ENCODE measurements at places on chromosomes 16 and 17.

DNA sequence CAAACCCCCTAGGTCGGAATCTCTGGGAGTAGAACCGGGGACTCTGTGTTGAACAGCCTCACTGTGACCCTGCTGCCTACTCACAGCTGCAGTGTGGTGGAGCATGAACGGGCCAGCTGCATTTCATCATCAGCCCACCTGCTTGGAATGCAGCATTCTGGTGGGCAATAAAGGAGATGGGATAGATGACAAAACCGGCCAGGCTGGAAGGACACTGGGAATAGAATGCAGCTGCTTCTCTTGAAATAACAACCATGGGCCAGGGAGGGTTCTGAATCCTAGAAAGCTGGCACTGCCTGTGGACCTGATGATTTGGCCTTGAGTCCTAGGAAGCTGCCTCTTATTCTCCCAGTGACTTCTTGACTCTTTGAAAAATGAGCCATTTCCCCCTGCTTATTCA lies 23.5 kb downstream of the CFAP97D1 start:
- no peak for DNase-seq

GRCh38 chr17:46108120-46108519 lies 85.1 kb downstream of the KANSL1 start:
- no peak for DNase-seq

DNA sequence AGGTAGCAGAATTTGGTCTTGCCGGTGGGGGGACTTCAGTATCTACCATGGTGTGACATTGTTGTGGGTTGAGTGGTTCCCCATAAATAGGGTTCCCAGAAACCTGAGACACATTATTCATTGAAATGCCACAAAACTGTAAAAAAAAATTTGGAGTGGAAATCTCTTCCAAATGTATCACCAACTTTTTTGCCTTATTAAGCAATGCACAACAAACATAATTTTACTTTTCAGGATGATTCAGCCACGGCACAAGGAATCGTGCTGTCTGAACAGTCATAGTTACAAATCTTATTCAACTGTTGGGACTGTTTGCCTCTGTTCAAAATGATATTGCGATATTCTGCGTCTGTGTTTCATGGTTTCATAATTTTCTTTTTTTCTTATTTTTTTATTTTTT lies 181.2 kb downstream of the NTN1 start:
- DNase-seq: no peak

GRCh38 chr17:28385406-28385805 lies 13.9 kb downstream of the SARM1 start:
- DNase-seq: no peak

DNA sequence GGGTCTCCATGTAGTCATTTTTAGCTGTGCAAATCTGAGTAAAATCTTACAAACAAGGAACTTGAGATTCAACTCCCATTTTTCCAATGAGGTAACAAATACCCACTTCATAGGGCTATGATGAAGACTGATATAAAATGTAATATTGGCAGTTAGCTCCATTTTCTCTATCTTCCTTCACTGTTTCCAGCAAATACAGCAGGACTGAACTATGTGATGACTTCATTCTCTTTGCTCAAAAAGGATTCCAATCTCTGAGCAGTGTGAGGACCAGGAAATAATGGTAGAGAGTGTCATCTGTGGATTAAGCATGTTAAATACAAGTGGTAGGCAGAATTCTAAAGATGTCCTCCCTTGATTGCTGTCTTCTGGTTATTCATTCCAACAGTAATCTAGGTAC lies 18.3 kb downstream of the RND2 start:
- peak; percentile 29 for DNase-seq

DNA sequence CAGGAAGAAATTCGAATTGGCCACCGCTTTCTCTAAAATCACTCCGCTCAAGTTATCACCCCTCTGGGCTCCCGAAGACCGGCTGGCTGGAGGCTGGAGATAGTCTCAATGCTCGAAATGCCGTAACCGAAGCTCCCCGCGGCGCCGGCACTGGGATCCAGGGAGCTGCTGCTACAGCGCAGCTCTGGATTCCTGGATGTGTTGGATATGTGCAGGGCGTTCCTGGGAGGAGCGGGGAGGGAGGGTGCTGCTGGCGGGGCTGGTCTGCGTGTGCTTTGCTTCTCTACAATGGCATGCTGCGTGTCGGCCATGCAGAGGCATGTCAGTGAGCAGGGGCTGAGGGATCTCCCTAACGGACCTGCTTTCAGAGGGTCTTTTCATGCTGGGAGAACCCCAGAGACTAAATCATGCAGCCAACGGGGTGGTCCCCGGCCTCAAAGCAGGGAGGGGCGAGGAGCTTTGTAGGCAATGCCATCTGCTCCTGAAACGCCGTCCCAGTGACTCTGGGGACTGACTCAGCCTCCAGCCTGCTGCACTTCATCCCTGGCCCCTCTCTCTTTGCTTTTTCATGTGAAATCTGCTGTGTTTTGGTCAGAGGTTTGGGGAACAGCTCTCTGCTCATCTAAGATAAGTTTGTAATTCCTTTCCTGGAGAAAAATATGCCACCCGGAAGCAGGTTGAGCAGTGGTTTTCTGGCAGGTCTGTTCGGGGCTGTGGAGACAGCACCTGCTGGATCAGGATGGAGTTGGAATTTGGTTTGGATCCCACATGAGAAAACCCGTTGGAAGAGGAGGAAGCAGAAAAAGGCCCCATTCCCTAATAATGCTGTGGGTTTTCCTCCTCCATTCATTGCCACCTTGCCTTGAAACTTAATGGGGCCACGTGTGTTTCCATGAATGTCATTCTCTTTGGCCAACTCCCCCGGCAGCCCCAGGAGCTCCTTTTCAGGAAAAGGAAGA lies 311.4 kb downstream of the SEC14L1 start:
- peak; percentile 65 for DNase-seq

GRCh38 chr16:87834668-87835473 lies 34.4 kb downstream of the SLC7A5 start:
- peak; percentile 78 for DNase-seq

GRCh38 chr16:67608364-67608763 lies 36.6 kb upstream of the CARMIL2 start:
- no peak for DNase-seq

- DNase-seq: peak; percentile 77
These were observed 1.2 kb upstream of the FLYWCH1 start for GRCh38 chr16:2910441-2910969.

DNA sequence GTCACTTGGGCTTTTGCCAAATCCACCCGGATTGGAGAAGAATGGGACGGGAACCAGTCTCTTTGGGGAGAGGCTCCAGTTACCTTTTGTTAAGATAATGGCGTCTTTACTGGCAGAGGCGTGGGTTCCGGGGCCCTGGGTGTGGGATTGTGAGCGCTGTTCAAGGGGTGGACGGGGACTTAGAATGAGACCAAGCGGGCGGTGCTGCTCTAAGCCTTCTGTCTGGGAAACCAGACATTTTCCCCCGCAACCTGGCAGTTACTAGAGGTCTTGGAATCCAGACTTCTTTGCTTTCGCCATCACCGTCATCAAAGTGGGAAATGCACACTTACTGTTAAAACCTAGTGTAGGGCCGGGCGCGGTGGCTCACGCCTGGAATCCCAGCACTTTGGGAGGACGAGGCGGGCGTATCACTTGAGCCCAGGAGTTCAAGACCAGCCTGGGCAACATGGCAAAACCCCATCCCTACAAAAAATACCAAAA lies 706 bp downstream of the TEN1 start:
- peak; percentile 88 for DNase-seq

All from iris pigment epithelial cell (primary cell).